IPS DF 6.9 (cell line): ENCODE measurements at places on chromosomes 11 and 22.

DNA sequence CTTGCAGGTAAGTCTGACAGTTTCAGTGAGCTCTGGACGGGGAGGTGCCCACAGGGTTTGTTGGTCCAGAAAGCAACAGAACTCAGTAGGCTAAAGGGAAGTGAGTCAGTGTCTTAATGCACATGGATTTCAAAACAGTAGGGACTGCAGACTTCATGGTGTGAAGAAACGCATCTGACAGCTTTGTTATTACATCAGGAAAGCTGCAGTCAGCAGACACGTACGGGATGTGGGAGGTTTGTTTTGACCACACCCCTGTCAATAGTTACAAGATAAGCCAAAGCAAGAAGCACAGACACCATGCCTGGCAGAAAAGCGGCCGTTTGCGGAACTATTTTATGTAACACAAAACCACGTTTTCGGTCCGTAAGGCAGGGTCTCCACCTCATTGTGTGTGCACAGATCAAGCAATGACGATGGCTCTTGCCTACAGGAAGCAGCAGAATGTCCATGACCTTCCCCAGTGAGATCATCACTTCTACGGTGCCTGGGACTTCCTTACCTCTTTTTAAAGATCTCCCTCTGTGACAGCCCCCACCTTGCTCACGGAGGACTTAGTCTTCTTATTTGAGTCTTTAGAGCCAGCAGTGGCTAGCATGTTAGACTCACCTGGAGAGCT is 58.2 kb upstream of the FTH1 start:
- DNase-seq = no peak
- H3K36me3 ChIP-seq = no peaks in the 10 kb centered on the region
- peaks cover 3% of the 10 kb centered on the region for H3K4me1 ChIP-seq
- no peak overlapping the region for H3K27ac ChIP-seq
- H3K27me3 ChIP-seq = no peaks in the 10 kb centered on the region

DNA sequence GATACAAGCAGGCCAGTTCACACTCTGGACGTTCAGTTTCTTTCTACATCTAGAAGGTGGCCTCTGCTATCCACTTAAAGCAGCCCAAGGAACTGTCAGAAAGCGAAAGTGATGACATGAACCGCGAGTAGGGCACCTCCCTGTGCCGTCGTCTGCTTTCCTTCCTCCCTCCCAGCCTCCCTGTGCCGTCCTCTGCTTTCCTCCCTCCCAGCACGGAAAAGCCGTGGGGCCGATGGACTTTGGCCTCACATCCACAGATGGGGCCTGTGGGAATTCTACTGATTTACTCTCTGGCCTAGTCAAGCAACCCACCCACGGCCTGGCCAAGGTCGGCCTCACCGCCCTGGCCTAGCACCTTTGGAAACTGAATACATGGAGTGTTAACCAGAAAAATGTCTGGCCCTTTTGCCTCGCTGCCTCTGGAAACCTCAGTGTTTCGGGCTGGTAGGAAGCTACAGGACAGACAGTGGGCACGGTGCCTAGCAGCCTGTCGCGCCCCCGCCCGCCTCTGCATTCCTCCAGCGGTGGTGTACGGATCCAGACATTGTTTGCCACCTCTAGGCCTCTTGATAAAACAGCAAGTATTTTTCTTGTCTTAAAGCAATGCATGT is 14.2 kb downstream of the PEX26 start:
- H3K36me3 ChIP-seq = peaks cover 9% of the 10 kb centered on the region
- no peak overlapping the region for H3K27ac ChIP-seq
- no peak for DNase-seq

DNA sequence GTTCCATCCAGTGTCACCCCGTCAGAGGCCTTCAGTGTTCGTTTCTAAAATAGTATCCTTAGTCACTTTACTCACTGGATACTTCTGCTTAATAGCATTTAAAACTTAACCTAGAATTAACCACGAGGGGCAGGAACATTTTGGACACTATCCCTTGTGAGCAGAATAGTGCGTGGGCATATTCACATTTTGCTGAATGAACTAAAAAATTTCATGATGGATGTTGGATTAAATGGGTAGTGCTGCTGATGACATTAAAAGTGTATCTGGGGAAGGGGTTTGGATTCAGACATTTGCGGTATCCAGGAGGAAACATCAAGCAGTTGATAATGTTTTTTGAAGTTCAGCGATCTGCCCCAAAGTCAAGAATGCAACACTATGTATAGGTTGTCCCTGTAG is 750 bp upstream of the NAT10 start:
- H3K4me3 ChIP-seq = peak overlapping the region; percentile 62; the same call in 1 of the 2 replicates
- DNase-seq = no peak
- H3K27me3 ChIP-seq = no peaks in the 10 kb centered on the region
- no peak overlapping the region for H3K27ac ChIP-seq
- no peaks in the 10 kb centered on the region for H3K4me1 ChIP-seq

- H3K27ac ChIP-seq = no peak overlapping the region
- no peak overlapping the region for H3K4me3 ChIP-seq
- H3K4me1 ChIP-seq = peaks cover 5% of the 10 kb centered on the region
- H3K27me3 ChIP-seq = no peaks in the 10 kb centered on the region
Observed at GRCh38 chr11:75233754-75234172, 6.8 kb upstream of the TPBGL start.

GRCh38 chr22:25172153-25172552 is 27.5 kb upstream of the CRYBB3 start:
- H3K27me3 ChIP-seq = no peaks in the 10 kb centered on the region
- no peak overlapping the region for H3K4me3 ChIP-seq
- no peak for DNase-seq
- H3K4me1 ChIP-seq = peaks cover 2% of the 10 kb centered on the region; the same call in 1 of the 2 replicates
- no peaks in the 10 kb centered on the region for H3K36me3 ChIP-seq

DNA sequence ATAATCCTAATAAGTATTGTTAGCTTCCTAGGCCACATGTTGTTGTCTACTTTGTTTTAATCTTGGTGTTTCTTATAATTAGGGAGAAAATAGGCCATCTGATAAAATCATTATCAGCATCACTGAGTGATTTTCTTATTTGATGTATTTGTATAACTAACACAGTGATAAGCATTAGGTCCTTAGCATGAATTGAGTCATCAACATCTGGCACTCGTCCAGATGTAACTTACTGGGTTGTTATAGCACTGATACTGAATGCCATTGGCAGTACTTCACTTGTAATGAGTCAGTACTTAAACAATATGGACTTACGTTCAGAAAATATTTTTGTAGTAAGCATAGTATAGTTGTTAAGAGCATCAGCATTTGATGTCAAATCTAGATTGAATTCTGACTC is 16.2 kb downstream of the API5 start:
- no peak overlapping the region for H3K27ac ChIP-seq
- H3K36me3 ChIP-seq = peaks cover 16% of the 10 kb centered on the region; the same call in 1 of the 2 replicates
- H3K4me1 ChIP-seq = no peaks in the 10 kb centered on the region
- H3K27me3 ChIP-seq = no peaks in the 10 kb centered on the region
- H3K4me3 ChIP-seq = no peak overlapping the region
